ENCODE measurements at places on chromosomes 13 and 19. TPM values are rescaled to one million over a fixed set of nuclear protein-coding genes. Genes with fewer than 3 reads are reported as not detected.

GRCh38 chr19:44055870-44056269, 4.0 kb downstream of the ZNF223 start:
- DNase-seq, result no peak

The CDX2 gene
- not detected for polyA plus RNA-seq

The VSIG10L gene
- 0.17 TPM for polyA plus RNA-seq

The PTH2 gene
- not detected for polyA plus RNA-seq

DNA sequence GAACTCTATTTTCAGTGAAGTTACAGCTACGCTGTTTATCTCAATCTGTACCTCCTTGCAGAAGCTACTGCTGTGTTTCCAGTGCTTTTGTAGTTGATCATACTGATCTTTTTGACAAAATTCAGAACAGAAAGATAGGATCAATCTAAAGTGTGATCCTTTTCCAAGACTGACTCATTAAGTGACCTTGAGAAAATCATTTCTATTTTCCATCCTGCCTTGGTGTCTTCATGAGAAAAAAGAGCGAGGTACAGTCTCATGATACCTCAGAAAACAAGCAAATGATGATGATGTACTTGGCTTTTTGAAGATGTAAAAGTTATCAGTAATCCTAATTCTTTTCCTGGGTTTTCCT, 46.0 kb upstream of the GPR183 start:
- DNase-seq, result no peak

DNA sequence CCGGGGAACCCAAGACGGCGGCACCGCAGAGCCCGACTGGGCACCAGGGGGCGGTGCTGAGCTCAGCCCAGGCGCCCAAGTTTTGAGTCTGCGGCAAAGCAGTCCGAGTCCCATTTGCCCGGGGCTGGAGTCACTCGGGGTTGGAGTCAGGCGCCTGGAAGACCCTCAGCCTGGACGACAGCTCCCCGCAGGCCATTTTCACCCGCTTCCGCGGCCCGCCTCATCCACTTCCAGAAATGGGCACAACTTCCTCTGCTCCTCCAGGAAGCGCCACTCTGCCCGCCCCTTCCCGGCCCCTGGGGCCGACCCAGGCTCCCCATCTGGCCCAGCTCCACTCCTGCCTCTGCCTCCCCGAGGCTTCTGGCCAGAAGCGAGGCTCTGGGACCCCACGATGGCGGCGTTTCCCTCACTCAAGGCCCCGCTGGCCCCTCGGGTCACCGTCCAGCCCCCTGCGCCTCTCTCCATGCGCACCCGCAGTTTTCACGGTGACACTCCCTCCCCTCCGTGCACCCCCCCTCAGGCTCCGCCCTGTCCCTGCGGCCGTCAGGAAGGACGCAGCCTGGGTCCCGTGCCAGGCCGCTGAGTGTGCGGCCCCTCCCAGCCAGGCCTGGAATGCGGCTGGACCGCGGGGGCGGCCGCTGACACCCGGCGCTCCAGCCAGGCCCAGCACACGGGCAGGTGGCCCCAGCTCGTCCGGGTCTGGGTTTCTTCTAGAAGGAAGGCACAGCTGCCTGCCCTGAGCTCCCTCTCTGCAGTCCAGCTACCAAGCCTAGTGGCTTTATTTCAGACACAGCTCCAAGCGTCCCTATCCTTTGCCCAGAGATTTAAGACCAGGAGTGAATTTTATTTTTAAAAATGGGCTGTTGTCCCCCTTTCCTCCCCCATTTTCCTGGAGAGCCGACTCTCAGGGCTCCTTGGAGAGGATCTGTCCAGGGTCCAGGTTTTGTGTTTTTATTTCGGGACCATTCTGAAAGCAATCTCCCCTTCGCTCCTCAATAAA, 4.7 kb downstream of the SERTAD1 start:
- DNase-seq, result peak; percentile 68

DNA sequence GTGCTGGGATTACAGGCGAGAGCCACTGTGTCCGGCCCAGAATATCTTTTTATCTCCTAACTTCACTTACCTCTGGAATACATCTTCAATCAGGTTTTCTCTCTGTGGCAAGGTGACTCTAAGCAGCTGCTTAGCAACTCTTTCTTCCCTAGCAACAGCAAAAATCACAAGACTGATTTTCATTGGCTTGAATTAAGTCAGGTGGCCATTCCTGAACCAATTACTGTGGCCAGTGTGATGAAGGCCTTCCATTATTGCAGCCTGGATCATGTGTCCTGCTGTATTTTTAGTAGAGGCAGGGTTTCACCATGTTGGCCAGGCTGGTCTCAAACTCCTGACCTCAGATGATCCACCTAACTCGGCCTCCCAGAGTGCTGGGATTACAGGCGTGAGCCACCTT, 9.0 kb upstream of the LTBP4 start:
- peak; percentile 30 for DNase-seq

GRCh38 chr19:5066768-5067167, 97.9 kb downstream of the KDM4B start:
- DNase-seq, result no peak

The KLF1 gene
- not detected for polyA plus RNA-seq

Data from CD4-positive, alpha-beta memory T cell (primary cell).